ENCODE measurements at places on chromosomes 12 and 14.
A peak's percentile ranks its signal among the peaks of the same experiment; 100 is the strongest.

- DNase-seq: no peak
Measured at GRCh38 chr12:39931231-39931630, 174.7 kb downstream of the SLC2A13 start.

- DNase-seq: no peak
Measured at GRCh38 chr12:49924628-49925246, 21.0 kb upstream of the FAIM2 start.

DNA sequence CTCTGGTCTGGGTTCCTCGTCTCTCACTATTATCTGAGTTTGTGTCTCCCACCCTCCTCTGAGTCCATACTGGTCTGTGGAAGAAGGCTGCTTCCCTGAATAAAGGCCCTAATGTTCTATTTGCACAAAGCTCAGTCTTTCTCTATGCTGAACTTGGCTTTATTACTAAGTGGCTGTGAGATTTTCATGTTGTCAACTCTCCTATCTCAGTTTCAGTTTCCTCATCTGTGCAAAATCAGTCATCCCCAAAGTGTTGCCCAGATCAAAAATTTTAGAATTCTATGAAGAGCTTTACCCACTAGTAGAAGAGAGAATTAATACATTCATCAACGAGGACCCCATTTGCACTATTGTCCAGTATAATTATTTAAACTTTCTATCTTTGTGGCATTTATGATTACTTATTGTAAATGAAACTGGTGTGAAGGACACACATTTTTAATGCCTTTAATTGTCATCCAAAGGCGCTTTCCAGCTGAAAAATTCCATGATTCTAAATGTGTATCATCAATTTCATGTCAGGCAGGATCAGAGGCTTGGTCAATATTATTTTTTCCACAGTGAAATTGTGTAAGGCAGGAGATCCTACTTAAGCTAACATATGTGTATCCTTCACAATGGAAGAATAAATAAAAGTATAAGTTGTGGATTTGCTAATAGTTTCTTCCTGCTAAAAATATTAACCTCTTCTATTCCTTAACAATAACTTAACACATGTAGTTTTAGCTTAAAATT is 79.1 kb upstream of the EEA1 start:
- no peak for DNase-seq

GRCh38 chr12:18054925-18055619 is 34.9 kb downstream of the RERGL start:
- no peak for DNase-seq

DNA sequence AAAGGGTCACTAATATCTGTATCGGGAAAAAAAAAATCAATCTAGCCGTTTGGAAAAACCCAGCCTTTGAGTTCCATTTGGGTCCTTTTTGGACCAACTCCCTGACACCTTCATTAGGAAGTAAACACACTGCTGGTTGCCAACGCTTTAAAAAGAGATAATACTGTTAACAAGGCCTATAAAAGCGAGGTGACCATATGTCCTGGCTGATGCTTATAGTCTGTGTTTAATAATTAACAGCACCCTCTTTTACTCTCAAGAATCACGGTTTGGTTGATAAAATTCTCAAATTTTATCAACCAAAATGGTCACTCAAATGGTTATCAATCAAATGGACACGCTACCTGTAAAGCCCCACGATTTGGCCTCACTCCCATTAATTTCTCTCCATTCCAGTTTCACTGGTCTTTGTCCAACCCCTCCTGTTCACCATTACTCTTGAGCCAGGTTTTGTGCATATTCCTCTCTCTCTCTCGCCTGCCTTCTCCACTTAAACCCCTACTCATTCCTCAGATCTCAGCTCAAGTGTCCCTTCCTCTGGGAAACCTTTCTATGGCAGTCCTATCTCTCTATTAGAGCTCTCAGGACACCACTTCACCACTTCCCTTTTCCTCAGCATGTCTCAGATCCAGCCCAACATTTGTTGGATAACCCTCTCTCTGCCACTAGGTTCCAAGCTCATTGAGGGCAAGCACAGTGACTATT is 9.5 kb downstream of the BTG1 start:
- DNase-seq: peak; percentile 79

DNA sequence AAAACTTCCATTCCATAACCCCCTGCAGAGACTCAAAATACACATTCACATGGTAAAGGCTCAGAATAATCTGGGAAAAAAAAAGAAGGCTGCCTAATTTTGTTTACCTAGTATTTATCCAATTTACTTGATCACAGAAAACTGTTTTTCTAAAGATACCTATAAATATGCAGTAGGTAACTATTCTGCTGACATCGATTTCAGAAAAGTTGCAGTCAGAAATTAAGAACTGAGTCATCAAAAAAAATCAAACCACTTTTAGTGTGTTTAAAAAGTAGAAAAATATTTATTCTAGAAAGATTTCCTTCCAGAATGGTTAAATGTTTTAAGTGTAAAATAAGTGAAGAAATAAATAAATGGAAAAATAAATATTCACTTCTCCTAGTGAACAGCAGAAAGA is 254.5 kb upstream of the CAND1 start:
- no peak for DNase-seq

DNA sequence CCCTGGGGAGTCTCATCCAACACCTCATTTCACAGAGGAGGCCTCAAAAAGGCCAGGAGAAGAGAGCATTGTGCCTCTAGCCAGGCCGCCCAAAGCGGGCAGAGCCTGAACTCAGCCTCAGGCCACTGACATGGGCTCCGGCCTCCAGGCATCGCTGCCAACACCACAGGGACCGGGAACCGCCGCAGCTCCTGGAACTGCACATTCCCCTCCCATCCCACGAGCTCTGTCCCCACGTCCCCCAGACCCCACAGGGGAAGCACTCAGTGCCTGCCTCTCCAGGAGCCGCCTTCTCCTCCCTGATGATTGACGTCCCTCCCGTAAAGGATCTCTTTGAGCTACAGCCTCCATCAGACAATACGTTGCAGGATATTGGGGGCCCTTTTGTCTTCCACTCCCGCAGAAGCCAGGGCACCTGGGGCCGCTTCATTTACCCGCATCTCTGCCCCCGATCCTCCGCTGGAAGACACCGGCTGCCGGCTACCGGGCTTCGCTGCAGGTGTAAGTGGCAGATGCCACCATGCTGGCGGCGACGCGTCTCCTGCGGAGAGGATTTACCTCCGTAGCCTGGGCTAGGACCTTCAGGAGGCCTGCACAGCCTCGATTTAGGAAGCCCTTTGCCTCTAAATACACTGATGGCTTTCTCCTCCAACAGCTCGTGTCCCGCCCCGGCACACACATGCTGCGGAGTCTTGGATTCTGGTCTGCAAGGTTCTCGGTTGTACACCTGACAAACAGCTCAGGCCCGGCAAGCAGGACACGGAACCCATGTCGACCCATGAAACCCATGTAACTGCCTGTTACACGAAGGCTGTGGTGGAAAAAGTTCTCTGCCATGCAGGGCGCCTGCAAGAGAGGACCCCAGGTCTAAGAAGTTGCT is 104.8 kb downstream of the RIMBP2 start:
- DNase-seq: no peak

- no peak for DNase-seq
Measured at GRCh38 chr12:89185889-89186288, 166.4 kb downstream of the DUSP6 start.

DNA sequence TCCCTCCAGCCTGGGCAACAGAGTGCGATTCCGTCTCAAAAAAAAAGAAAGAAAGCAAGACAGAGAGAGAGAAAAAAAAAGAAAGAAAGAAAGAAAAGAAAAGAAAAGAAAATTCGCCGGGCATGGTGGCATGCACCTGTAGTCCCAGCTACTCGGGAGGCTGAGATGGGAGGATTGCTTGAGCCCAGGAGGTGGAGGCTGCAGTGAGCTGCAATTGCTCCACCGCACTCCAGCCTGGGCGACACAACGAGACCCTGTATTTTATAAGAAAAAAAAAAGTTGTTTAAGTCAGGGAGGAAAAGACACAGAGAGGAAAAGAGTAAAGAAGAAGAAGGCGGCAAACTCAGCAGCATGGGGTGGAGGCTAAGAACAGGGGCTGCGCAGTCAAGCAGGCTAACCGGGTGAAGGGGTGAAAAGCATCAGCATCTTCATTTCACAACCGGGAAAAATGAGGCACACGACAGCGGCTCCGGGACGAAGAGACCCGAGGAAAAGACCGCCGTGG is 557 bp upstream of the FICD start:
- no peak for DNase-seq

GRCh38 chr12:53452159-53453077 is 516 bp downstream of the PCBP2 start:
- no peak for DNase-seq

DNA sequence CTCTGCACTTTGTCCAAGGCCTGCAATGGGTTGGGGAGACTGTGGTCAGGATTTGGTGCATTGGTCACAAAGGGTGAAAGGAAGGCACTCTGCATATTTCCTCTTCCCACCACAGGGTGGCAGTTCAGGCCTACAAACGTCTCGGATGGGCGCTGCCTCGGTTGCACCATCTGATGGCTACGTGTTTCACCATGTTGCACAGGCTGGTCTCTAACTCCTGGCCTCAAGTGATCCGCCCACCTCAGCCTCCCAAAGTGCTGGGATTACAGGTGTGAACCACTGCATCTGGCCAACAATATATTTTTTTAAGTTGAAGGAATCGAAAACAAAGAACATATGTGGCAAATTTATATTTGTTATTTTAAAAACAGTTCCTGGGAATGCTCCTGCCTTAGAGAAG is 35.1 kb downstream of the TMBIM6 start:
- peak; percentile 26 for DNase-seq

DNA sequence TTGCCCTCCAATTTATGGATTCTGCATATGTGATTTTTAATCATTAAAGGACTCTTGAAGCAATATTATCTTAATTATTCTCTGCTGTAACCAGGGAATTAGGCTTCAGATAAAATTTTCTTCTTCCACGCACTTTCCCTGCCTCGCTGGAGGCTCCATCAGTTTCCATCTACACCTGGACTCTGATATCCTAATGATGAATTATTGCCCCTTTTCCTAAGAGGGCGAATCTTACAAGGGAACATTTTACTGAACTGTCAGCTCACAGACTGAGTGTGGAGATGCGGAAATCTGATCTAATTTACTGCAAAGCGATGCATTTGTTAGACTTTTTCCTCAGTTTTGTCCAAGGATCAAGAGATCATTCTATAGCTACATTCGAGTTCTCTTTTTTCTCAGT is 43.0 kb downstream of the LMO3 start:
- no peak for DNase-seq

- no peak for DNase-seq
Measured at GRCh38 chr12:49824895-49825294, 3.3 kb downstream of the NCKAP5L start.

- DNase-seq: no peak
Measured at GRCh38 chr12:96053476-96054243, 18.3 kb upstream of the LTA4H start.

DNA sequence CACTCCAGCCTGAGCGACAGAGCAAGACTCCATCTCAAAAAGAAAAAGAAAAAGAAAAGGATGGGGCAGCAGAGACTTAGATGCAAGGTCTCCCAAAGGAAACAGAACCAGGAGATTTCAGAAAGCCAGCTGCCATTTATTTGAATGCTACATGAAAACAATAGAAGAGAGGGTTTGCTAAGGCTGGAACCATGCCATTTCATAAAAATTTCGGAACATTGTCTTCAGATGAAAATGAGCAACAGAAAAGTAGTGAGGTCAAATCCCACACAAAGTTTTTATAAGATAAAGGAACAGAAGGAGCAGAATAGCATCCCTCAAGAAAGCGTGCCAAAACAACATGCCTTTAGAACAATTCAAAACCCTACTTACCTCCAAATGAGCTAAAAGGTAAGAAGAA is 175.3 kb downstream of the ETV6 start:
- no peak for DNase-seq

DNA sequence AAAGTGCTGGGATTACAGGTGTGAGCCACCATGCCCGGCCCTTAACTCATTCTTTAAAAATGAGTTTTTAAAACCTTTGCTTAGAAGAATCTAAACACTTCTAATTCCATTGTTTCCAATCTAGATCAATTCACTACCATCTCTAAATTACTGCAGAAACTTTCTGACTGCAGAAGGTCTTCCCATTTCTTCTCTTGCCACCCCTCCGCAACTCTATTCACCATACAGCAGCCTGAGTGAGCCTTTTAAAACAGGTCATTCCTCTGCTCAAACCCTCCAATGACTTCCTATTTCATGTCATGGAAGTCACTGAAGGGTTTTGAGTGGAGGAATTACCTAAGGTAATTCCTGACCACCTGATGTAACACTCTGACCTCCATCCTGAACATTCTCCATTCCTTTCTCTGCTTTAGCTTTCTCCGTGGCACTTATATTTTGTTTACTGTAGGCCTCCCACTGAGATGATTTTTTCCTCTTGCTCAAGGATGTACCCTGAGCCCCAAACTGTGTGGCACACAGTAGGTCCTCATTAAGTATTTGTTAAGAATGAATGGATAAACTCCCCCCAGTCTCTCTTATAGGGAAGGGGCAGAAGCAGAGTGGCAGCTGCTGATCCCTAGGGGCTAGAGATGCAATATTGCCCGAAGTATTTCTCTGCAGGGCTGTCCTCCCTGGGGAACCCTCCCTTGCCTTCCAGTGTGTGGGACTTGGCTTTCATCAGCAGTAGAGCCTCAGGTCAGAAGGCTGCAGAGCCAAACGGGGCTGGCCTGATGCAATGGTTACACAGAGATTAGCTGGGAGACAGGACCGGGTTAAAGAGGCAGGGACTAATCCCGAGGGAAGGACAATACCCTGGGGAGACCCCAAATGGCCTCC is 1.2 kb downstream of the DDIT3 start:
- no peak for DNase-seq

DNA sequence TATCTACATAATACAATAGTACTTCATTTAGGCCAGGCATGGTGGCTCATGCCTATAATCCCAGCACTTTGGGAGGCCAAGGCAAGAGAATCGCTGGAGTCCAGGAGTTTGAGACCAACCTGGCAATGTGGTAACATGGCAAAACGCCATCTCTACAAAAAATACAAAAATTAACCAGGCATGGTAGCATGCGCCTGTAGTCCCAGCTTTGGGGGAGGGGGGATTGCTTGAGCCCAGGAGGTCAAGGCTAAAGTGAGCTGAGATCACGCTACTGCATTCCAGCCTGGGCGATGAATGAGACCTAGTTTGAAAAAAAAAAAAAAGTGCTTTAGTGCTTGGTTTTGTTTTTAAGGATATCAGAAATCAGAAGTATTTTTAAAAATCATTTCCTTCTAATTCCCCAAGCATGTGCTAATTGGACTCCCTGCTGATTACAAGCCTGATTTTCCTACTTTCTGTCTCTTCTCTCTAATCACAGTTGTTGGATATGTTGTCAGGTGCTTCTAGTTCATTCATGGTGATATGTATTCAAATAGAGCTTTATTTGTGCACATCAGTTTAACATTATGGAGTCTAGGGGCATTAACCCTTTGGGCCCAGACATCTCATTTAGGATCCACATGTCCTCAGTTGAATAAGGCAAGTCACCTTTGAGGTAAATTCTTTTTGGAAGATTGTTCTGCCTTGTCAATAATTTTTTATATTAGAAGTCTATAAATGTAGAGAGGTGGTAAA is 7.0 kb upstream of the KRAS start:
- DNase-seq: no peak

DNA sequence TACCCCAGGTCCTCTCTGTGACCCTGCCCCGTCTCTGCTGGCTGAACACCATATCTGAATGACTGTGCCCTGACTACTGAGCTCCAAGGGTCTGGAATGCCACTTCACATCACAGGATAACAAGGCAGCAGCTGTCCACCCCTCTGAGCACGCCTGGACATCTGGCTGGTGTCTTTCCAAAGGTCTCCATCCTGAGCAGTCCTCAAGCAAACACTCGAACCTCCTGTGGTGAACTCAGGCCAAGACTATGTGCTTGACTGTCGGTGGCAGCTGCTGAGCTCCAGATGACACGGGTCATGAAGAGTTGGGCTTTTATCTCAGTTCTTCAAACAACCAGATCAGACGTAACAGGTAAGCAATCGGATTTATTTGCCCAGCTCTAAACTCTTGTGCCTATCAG is 117.2 kb upstream of the BCL2L14 start:
- no peak for DNase-seq

GRCh38 chr14:51981218-51981854 is 8.0 kb upstream of the RTRAF start:
- no peak for DNase-seq
